ENCODE measurements at places on chromosomes 5 and 9.

GRCh38 chr9:128116104-128117083 is 11.1 kb downstream of the PTGES2 start:
- H3K27ac ChIP-seq, result no peak overlapping the region
- no peak for DNase-seq
- no peaks in the 10 kb centered on the region for H3K36me3 ChIP-seq
- H3K27me3 ChIP-seq, result no peaks in the 10 kb centered on the region

GRCh38 chr9:104993291-104993963 is 65.5 kb upstream of the ABCA1 start:
- H3K27ac ChIP-seq, result peak overlapping the region; percentile 41
- H3K27me3 ChIP-seq, result peaks cover 8% of the 10 kb centered on the region
- H3K4me1 ChIP-seq, result peaks cover 39% of the 10 kb centered on the region
- peak; percentile 85 for DNase-seq
- peak overlapping the region; percentile 24 for H3K4me3 ChIP-seq

DNA sequence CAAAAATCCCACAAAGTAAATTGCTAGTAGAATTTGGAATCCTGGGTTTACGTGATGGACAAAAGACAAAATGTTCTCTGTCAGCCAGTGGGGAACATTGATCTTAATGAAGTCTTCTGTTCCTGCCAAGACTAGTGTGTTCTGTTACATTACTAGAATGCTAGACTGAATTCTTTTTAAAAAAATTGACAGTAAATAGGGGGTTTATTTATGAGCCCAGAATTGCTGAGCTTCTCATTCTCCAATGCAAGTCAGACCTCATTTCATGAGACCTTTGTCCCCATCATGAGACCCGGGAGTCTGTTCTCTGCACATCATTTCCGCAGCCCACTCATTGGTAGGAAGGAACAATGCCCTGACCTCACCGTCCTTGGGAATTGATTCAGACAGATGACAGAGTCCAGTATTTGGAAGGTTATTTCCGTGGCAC is 173.8 kb upstream of the OTULINL start:
- no peaks in the 10 kb centered on the region for H3K27me3 ChIP-seq
- no peak for DNase-seq
- H3K36me3 ChIP-seq, result no peaks in the 10 kb centered on the region
- no peak overlapping the region for H3K27ac ChIP-seq
- H3K4me3 ChIP-seq, result no peak overlapping the region

DNA sequence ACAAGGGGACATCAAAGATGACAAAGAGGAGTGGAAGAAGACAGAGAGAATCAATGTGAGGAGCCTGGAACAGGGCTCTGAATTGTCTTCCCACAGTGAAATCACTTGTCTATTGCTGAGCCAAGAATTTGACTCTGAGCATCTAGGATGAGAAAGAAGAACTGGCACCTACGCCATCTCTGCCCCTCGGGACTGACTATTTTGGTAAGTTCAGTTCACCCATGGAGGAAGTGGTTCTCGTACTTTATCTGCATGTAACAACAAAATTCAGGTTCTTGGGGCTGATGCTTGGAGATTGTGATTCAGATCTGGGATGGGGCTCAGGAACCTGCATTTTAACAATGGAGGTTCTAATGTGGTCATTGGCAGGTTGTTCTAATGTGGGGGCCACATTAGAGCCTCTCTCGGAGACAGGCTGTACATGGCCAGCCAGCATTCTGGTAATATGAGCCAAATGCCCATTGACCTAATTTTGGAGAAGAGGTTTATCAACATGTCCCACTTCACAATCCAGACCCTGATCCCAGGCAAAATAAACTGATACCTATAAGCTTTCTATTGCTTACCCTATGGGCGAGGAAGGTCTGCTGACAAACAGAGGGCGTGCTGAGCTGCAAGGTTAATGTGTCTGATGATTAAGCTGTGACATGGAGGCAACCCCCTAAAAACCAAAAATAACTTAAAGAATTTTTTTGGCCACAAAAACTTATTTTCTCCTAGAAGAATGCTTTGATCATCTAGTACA is 2.7 kb upstream of the IL12B start:
- peaks cover 27% of the 10 kb centered on the region for H3K27me3 ChIP-seq
- H3K27ac ChIP-seq, result no peak overlapping the region
- no peak for DNase-seq
- H3K4me3 ChIP-seq, result no peak overlapping the region

- no peak for DNase-seq
- H3K27me3 ChIP-seq, result no peaks in the 10 kb centered on the region
- H3K36me3 ChIP-seq, result no peaks in the 10 kb centered on the region
- H3K4me3 ChIP-seq, result no peak overlapping the region
- no peak overlapping the region for H3K27ac ChIP-seq
These were observed 23.9 kb downstream of the B4GALT1 start for GRCh38 chr9:33143241-33143661.

DNA sequence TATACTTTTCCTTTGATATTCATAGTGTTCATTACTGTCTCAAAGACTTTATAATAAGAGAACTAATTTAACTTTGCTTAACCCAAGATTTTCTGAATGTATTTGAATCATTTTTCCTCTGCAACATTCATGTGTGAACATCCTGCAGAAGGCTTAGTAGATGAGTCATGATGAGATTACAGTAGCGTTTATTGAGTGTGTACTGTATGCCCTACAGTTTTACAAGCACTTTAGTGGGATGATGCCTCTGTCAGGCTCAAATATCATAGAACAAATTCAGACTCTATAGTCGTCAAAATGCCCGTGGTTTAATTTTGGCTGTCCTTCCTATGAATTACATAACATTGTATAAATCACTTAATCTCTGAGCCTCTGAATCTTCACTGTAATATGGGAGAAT is 41.2 kb downstream of the FYB1 start:
- no peaks in the 10 kb centered on the region for H3K4me1 ChIP-seq
- H3K4me3 ChIP-seq, result no peak overlapping the region
- H3K36me3 ChIP-seq, result no peaks in the 10 kb centered on the region
- DNase-seq, result no peak

GRCh38 chr5:143676802-143677201 is 135.2 kb upstream of the HMHB1 start:
- DNase-seq, result no peak
- peaks cover 4% of the 10 kb centered on the region for H3K4me1 ChIP-seq
- H3K27ac ChIP-seq, result no peak overlapping the region
- no peak overlapping the region for H3K4me3 ChIP-seq
- H3K36me3 ChIP-seq, result no peaks in the 10 kb centered on the region
- no peaks in the 10 kb centered on the region for H3K27me3 ChIP-seq

GRCh38 chr5:1874771-1875220 is 7.9 kb downstream of the IRX4 start:
- peak; percentile 61 for DNase-seq
- H3K27ac ChIP-seq, result no peak overlapping the region
- no peaks in the 10 kb centered on the region for H3K36me3 ChIP-seq
- H3K27me3 ChIP-seq, result peaks cover 88% of the 10 kb centered on the region
- H3K4me3 ChIP-seq, result peak overlapping the region; percentile 22

- no peak for DNase-seq
- H3K36me3 ChIP-seq, result no peaks in the 10 kb centered on the region
- H3K27me3 ChIP-seq, result peaks cover 16% of the 10 kb centered on the region
- peak within 1 kb of the TSS; percentile 82 for H3K4me3 ChIP-seq
- H3K4me1 ChIP-seq, result peaks cover 19% of the 10 kb centered on the region
- peak within 1 kb of the TSS; percentile 94 for H3K27ac ChIP-seq
These were observed at the start of gene ARSB for GRCh38 chr5:78985116-78985724. Gene ARSB (minus strand): TSS chr5:78985310. CDS start chr5:78985248, 62 bp downstream.

- DNase-seq, result no peak
- H3K27me3 ChIP-seq, result peaks cover 92% of the 10 kb centered on the region
- no peak overlapping the region for H3K27ac ChIP-seq
- H3K36me3 ChIP-seq, result no peaks in the 10 kb centered on the region
- H3K4me3 ChIP-seq, result no peak overlapping the region
- no peaks in the 10 kb centered on the region for H3K4me1 ChIP-seq
These were observed 85.2 kb downstream of the TMEM252 start for GRCh38 chr9:68455451-68455850.

GRCh38 chr9:86713970-86714369 is 233.3 kb downstream of the GAS1 start:
- no peaks in the 10 kb centered on the region for H3K36me3 ChIP-seq
- no peak overlapping the region for H3K4me3 ChIP-seq
- no peaks in the 10 kb centered on the region for H3K4me1 ChIP-seq
- no peak for DNase-seq
- no peaks in the 10 kb centered on the region for H3K27me3 ChIP-seq

GRCh38 chr9:125600194-125600593 is 106.8 kb downstream of the MAPKAP1 start:
- H3K4me3 ChIP-seq, result no peak overlapping the region
- no peaks in the 10 kb centered on the region for H3K36me3 ChIP-seq
- DNase-seq, result no peak
- no peak overlapping the region for H3K27ac ChIP-seq
- H3K4me1 ChIP-seq, result peaks cover 9% of the 10 kb centered on the region

GRCh38 chr5:57501414-57502201 is 19.0 kb upstream of the ACTBL2 start:
- H3K27ac ChIP-seq, result no peak overlapping the region
- no peak for DNase-seq
- no peak overlapping the region for H3K4me3 ChIP-seq
- no peaks in the 10 kb centered on the region for H3K4me1 ChIP-seq
- no peaks in the 10 kb centered on the region for H3K27me3 ChIP-seq

DNA sequence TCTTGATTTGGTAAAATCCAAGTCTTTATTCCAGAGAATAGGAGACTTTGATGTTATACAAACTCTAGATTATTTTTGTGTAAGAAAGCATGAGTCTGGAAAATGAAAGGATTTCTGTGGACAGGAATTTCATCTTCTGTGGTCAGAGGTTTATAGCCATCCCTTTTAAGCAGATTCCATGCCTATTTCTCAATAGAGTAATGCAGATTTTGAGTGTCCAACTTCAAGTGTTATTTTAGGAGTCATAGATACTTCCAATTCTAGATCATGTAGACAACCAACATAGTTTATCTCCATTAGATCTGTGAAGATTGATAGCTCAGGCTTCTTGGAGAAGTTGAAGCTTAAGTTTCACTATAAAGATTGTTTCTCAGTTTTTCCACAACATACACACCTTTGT is 379.7 kb downstream of the PSAT1 start:
- no peaks in the 10 kb centered on the region for H3K27me3 ChIP-seq
- peaks cover 9% of the 10 kb centered on the region for H3K4me1 ChIP-seq
- H3K4me3 ChIP-seq, result no peak overlapping the region

DNA sequence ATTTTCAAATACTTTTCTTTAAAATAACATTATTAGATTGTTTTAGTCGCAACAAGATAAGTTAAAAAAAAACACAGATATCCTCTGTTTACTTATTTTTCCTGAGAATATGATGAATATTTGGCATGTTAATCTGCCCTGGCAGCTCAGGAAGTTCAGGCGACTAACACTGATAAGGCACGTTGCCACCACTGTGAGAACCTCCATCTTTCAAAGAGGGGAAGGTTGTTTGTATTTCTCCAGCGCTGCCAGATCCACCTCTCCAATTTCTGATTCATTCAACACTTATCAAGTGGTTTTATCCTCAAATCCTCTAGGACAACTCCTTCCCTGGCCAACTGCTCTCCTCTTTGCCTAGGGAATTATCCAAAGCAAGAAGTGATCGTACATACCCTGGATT is 21.8 kb downstream of the CTNNAL1 start:
- no peak overlapping the region for H3K27ac ChIP-seq
- no peak overlapping the region for H3K4me3 ChIP-seq

GRCh38 chr9:7520396-7520795 is 279.2 kb downstream of the DMAC1 start:
- no peak overlapping the region for H3K4me3 ChIP-seq
- DNase-seq, result no peak
- peaks cover 12% of the 10 kb centered on the region for H3K4me1 ChIP-seq
- no peak overlapping the region for H3K27ac ChIP-seq
- no peaks in the 10 kb centered on the region for H3K36me3 ChIP-seq
- no peaks in the 10 kb centered on the region for H3K27me3 ChIP-seq

- no peak overlapping the region for H3K4me3 ChIP-seq
- H3K36me3 ChIP-seq, result no peaks in the 10 kb centered on the region
- H3K27ac ChIP-seq, result no peak overlapping the region
These were observed 138.1 kb upstream of the TLE4 start for GRCh38 chr9:79433703-79434102.

- no peaks in the 10 kb centered on the region for H3K27me3 ChIP-seq
- H3K4me3 ChIP-seq, result no peak overlapping the region
- H3K4me1 ChIP-seq, result peaks cover 12% of the 10 kb centered on the region
- peaks cover 44% of the 10 kb centered on the region for H3K36me3 ChIP-seq
These were observed 39.4 kb downstream of the TNPO1 start for GRCh38 chr5:72855821-72856220.

DNA sequence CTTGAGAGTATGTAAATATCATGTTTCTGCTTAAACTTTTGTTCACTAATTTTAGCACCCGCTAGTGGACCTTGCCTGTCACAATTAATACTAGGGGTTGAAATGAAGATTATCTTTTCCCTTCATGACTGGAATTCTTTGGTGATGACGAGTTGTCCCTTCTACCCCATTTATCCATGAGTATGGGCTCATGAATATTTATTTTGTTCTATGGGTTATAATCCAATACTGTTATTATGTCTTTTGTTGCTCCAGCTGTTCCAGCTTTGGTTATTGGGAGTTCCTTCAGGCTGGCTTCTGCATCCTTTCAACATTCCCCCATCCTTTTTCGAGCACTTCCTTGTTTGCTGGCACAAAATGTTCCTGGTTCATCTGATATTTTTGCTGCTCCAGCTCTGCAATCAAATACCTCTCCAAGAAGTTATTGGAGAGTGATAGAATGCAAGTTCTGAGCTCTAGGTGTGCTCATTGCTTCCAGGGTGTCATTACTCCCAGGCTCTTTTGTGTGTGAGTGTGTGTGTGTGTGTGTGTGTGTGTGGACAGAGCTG is 19.7 kb upstream of the ARHGEF28 start:
- H3K27me3 ChIP-seq, result no peaks in the 10 kb centered on the region
- no peak overlapping the region for H3K4me3 ChIP-seq
- no peaks in the 10 kb centered on the region for H3K36me3 ChIP-seq
- no peak for DNase-seq

GRCh38 chr9:88775037-88775471 is 216.2 kb upstream of the S1PR3 start:
- no peak overlapping the region for H3K4me3 ChIP-seq
- DNase-seq, result no peak
- no peaks in the 10 kb centered on the region for H3K27me3 ChIP-seq
- H3K36me3 ChIP-seq, result peaks cover 3% of the 10 kb centered on the region

- H3K4me1 ChIP-seq, result no peaks in the 10 kb centered on the region
- no peak overlapping the region for H3K4me3 ChIP-seq
- no peaks in the 10 kb centered on the region for H3K27me3 ChIP-seq
- DNase-seq, result no peak
These were observed 39.9 kb downstream of the BICD2 start for GRCh38 chr9:92724528-92725265.

GRCh38 chr9:33737811-33738606 is 57.4 kb upstream of the PRSS3 start:
- peak; percentile 79 for DNase-seq
- H3K27ac ChIP-seq, result no peak overlapping the region
- H3K36me3 ChIP-seq, result no peaks in the 10 kb centered on the region
- H3K4me3 ChIP-seq, result no peak overlapping the region
- H3K4me1 ChIP-seq, result no peaks in the 10 kb centered on the region
- H3K27me3 ChIP-seq, result peaks cover 4% of the 10 kb centered on the region

- DNase-seq, result no peak
- no peaks in the 10 kb centered on the region for H3K36me3 ChIP-seq
- H3K4me1 ChIP-seq, result no peaks in the 10 kb centered on the region
- no peak overlapping the region for H3K4me3 ChIP-seq
- H3K27ac ChIP-seq, result no peak overlapping the region
- no peaks in the 10 kb centered on the region for H3K27me3 ChIP-seq
These were observed 14.1 kb upstream of the PTGR1 start for GRCh38 chr9:111613436-111614040.
